Smooth muscle cell of the umbilical artery (primary cell): ENCODE measurements at places on chromosomes 1 and 21. TPM values are rescaled to one million over a fixed set of nuclear protein-coding genes. Genes with fewer than 3 reads are reported as not detected.

Gene SELL
- total RNA-seq: not detected in 2 replicates

Gene SLC22A15
- total RNA-seq: 4.5 and 7.7 TPM in 2 replicates

Gene CA14
- not detected in 2 replicates for total RNA-seq

Gene LCE1D
- total RNA-seq: not detected in 2 replicates

Gene PAQR6
- total RNA-seq: 0.28 and 0.59 TPM in 2 replicates

Gene LRRC38
- total RNA-seq: not detected in 2 replicates

Gene RBBP5
- 21.7 and 22.7 TPM in 2 replicates for total RNA-seq

Gene COL9A2
- total RNA-seq: 0.59 and 0.78 TPM in 2 replicates

Gene AMIGO1
- total RNA-seq: 1.0 and 2.1 TPM in 2 replicates

Gene TRAF3IP3
- total RNA-seq: not detected in 2 replicates

Gene FCRL2
- total RNA-seq: not detected in 2 replicates

Gene RGS16
- 0.14 and 0.30 TPM in 2 replicates for total RNA-seq

Gene BEND5
- 0.60 and 1.2 TPM in 2 replicates for total RNA-seq
